ENCODE measurements at places on chromosomes 16 and 17.

GRCh38 chr17:14015271-14015670 is 54.0 kb upstream of the COX10 start:
- DNase-seq, result no peak

DNA sequence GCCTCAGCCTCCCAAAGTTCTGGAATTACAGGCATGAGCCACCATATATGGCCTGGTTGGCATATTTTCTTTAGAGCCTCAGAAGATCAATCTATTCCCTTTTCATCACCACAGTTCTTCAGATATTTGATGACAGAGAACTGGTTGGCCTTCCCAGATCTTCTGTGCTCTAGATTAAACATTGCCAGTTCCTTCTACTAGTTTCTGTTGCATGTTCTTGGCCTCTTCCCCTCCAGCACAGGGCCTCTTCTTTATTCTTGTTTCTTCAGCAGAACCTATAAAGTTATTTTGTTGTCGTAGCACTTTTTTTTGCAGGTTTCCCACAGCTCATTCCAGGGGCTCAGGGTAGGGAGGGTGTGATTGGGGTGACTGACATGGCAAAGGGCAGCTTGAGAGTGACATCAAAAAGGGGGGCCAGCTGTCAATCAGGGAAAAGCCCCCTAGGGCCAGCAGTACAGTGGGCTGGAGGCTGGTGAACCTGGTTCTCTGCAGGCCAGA is 9.3 kb downstream of the CHD9 start:
- DNase-seq, result no peak

- no peak for DNase-seq
Measured at GRCh38 chr17:76689859-76690258, 20.9 kb downstream of the MXRA7 start.

DNA sequence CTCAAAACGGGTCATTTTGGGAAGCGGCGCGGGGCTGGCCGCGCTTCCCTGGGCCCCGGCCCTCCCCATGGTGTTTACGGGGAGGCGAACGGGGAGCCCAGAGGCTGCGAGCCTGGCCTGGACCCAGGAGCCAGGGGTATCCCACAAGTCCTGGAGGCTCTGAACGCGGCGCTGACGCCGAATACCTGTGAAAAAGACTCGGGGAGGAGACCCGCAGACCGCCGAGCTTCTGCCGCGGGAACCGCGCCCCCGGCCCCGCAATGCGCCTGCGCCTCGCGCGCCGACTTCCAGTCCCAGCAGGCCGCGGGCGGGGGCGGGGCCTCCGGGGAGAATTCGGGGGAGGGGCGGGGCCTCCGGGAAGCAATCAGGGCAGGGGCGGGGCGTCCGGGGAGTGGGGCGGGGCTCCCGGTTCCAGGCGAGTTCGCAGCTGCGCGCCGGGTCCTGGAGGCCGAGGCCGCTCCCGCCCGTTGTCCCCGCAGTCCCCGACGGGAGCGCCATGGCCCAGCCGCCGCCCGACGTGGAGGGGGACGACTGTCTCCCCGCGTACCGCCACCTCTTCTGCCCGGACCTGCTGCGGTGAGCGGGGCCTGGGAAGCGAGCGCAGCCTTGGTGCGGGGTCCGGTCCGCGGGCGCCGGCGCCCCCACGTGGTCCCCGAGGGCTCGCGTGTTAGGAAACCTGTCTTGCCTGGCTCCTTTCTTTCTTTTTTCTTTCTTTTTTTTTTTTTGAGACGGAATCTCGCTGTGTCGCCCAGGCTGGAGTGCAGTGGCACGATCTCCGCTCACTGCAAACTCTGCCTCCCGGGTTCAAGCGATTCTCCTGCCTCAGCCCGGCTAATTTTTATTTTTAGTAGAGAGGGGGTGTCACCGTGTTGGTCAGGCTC is at the start of gene DECR2:
DECR2 (plus strand) TSS at position 418 of the 881 bp plus-strand sequence; CDS start at position 497, 79 bp downstream.
- DNase-seq, result peak; percentile 94

DNA sequence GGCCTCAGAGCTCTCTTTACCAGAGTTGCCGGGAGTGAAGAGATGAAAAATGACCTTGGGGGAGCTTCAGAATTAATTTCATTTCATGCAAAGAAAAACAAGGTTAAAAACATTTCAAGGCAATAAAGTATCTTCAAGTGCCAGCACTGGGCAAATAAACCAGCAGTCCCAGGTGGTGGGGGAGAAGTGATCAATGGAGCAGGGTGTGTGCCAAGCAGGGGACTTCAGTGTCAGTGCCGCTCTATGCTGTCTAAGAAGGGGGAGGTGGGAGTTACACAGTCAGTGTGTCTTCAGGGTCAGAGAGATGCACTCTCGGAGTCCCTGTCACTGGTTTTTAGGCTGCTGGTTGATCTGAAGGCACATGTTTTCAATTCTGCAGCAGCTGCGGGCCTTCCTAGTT is 57.2 kb upstream of the MGAT5B start:
- no peak for DNase-seq

- DNase-seq, result no peak
Measured at GRCh38 chr17:48254896-48255295, 147.3 kb downstream of the SNX11 start.

DNA sequence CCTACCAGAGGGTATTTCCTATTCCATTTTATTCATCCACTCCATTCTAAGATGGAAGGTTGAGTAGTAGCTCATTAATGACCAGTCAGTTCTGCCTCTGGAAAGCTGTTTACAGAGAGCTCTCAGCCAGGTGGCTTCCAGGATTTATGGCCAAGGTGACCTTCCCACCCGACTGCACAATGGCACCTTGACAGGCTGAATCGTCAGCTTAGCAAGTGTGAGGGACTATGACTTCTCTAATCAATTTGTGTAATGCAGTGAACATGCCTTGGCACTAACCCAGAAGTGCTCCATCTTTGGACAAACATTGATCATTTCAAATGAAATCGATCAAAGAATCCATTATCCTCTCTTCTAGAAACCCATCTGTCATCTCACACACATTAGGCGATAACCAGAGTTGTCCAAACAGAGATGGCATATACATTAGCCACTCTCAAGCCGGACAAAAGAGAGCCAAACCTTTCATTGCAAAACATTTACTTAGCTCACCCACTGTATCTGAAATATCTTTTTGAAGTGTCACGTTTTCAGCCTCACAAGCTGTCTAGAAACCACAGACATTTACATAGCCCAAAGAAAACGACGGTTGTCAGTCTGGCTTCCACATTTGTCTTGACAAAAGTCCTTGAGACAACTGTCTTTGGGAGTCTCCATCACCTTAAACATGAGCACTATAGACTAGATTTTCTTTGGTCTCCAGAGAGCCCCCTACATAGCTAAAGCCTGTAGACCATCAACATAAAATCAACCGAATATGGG is 35.6 kb downstream of the CLEC3A start:
- no peak for DNase-seq

GRCh38 chr16:88816736-88817535 is 5.2 kb upstream of the APRT start:
- no peak for DNase-seq

DNA sequence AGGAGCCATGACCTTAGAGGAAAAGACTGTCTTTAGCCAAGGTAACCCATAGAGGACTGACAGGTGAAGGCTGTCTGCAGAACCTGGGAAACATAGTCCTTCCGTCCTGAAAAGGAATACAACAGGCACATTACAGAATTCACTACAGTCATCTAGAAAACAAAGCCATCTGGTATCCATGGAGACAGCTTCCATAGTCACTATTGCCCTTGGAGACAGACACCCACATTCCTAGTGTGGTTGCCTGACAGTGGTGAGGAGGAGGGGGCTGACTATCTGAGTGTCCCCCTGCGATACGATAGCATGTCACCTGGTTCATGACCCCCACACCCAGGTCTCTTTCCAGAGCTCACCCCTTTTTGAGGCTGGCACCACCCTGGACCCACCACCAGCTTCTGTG is 254.7 kb downstream of the CDH13 start:
- peak; percentile 16 for DNase-seq

GRCh38 chr17:3575511-3575910 is 17.9 kb upstream of the TRPV3 start:
- DNase-seq, result no peak

- DNase-seq, result no peak
Measured at GRCh38 chr17:81170727-81171494, 4.9 kb upstream of the AATK start.

GRCh38 chr17:57548421-57549410 is 196.4 kb downstream of the CCDC182 start:
- no peak for DNase-seq
